Esophagus muscularis mucosa (tissue), 4 donors: ENCODE measurements at places on chromosomes 7 and 10. TPM values are rescaled to one million over a fixed set of nuclear protein-coding genes. Genes with fewer than 3 reads are reported as not detected.

DNA sequence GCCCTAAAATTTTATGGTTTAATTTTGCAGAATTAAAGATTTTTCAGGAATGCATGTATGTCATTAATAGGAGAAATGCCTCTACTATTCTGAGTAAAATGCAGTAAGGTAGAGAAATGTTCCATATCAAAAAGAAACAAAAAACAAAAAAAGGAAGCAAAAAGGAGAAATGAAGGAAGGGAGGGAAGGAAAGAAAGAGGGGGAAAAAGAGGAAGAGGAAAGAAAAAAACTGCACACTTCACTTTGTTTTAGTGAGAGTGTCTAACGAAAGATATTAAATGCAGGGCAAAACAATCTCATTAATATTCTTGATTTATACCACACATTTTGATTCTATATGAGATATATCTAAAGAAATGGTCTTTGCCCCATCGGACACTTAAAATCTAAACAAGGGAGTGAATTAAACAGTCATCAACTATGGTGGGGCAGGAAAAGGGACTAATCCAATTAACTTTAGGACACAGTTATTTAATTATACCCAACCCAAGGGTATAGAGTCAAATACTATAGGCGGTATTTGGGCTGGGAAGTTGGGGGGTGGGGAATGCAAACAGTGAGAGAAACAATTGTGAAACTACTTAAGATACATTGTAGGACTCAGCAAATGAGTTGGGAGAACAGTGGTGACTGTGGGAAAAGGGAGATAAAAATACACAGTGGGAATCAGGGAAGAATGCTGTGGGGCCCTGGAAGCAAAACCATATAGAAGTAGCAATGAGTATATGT is 27.0 kb downstream of the IMMP2L start:
- DNase-seq: no peak

DNA sequence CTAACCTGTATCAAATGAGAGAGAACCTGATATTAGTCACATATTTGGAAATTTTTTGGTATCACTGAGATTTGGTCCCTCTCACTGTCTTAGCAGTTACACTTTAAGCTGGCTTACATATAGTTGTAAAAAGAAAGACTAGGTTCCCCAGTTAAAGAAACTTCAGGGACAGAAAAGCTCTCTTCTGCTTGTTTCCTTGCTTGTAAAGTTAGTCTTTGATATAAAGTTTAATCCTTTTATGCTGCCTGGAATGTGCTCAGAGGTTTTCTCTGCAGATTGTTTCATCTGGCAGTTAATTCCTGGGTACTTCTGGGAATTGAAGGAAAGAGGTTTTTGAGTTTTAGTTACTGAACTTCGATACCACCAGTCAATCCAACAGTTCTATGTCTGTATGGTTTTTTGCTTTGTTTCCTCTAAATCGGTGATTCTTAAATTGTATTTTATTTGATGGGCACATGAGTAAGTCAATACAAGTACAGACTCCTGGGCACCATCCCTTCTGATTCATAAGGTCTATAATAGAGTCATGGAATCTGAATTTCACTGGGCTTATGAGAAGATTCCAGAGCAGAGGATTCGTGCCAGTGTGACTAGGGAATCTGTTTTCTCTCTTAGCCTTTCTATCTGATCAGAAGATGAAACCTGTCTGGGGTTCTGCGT is 1080.9 kb upstream of the C7orf33 start:
- no peak for DNase-seq

GRCh38 chr10:8985651-8986050 is 931.2 kb downstream of the GATA3 start:
- DNase-seq: no peak

DNA sequence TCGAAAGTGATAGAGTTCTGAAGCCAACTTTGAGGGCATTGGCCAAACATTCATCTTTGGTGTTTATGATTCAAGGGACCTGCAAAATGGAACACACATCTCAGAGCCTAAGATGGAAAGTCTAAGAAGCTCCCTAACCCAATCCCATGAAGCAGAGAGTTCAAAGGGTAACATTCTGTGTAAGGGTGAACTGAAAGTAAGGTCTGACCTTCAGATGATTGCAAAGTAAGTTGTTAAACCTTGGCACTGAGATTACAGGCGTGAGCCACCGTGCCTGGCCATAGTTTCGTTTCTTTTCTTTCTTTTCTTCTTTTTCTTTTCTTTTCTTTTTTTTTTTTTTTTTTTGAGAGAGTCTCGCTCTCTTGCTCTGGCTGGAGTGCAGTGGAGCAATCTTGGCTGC is 2.2 kb downstream of the ZNF212 start:
- no peak for DNase-seq

GRCh38 chr7:1080252-1080920 is 7.5 kb upstream of the GPER1 start:
- no peak for DNase-seq

- no peak for DNase-seq
Observed at GRCh38 chr7:50923476-50923875, 140.8 kb upstream of the GRB10 start.

- DNase-seq: no peak
Observed at GRCh38 chr10:99685597-99685967, 26.3 kb downstream of the ENTPD7 start.

CHAT gene
- total RNA-seq: not detected
